ENCODE measurements at places on chromosomes 11 and 22.

GRCh38 chr11:129795089-129795488 lies 20.6 kb upstream of the TMEM45B start:
- no peak overlapping the region for H3K4me3 ChIP-seq
- H3K27ac ChIP-seq: no peak overlapping the region
- H3K4me1 ChIP-seq: no peaks in the 10 kb centered on the region
- no peaks in the 10 kb centered on the region for H3K27me3 ChIP-seq
- no peaks in the 10 kb centered on the region for H3K36me3 ChIP-seq

DNA sequence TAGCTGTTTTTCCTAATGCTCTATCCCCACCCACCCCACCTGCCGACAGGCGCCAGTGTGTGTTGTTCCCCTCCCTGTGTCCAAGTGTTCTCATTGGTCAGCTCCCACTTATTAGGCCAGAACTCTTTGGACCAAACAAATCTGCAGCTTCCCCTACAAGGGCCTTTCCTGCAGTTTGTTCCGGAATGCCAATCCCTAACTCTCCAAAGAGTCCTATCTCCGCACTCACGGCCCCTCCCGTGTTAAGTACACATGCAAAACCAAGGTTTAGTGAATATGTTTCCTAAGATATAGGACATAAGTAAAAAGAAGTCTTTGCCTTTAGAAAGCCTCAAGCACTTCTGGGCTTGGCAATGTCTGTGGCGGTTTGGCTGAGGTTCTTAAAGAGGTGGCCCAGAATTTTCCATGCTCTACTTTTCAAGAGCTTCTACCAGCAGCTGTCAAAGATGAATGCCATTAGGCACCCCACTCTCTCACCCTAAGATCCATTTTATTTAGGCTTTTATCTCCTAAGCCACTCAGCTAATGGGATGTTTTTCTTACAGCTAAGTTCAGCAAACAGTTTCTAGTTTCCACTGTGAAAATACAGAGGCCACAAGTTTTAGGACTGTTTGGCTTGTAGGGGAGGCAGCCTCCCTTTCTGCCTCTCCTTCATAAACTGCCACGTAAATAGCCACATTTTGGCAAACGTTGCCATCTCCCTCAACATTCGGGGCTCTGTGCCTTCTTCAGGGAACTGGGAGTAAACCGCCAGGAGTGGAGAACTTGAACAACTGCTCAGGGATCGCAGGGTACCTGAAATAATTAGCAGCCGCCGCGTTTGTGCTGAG lies 1.6 kb downstream of the CD59 start:
- no peaks in the 10 kb centered on the region for H3K36me3 ChIP-seq
- H3K27me3 ChIP-seq: no peaks in the 10 kb centered on the region
- DNase-seq: no peak

DNA sequence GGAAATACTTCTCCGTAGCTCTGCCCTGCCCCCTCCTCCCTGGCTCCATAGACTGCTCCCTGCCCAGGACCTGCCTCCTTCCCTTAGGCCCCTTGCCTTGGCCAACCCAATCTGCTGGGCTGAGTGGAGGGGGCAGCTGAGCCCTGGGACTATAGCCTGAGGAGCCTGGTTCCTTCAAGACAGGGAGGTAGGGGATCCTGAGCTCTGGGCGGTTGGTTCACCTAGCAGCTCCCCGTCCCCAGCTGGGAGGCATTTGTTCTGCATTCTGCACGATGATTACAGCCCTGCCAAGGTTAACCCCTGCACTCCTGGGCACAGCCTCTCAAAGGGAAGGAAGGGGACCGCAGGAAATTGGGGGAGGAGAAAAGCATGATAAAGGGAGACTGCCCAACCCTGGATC lies 3.6 kb upstream of the CDC42EP1 start:
- no peak overlapping the region for H3K27ac ChIP-seq
- no peak for DNase-seq
- H3K36me3 ChIP-seq: no peaks in the 10 kb centered on the region
- no peak overlapping the region for H3K4me3 ChIP-seq

DNA sequence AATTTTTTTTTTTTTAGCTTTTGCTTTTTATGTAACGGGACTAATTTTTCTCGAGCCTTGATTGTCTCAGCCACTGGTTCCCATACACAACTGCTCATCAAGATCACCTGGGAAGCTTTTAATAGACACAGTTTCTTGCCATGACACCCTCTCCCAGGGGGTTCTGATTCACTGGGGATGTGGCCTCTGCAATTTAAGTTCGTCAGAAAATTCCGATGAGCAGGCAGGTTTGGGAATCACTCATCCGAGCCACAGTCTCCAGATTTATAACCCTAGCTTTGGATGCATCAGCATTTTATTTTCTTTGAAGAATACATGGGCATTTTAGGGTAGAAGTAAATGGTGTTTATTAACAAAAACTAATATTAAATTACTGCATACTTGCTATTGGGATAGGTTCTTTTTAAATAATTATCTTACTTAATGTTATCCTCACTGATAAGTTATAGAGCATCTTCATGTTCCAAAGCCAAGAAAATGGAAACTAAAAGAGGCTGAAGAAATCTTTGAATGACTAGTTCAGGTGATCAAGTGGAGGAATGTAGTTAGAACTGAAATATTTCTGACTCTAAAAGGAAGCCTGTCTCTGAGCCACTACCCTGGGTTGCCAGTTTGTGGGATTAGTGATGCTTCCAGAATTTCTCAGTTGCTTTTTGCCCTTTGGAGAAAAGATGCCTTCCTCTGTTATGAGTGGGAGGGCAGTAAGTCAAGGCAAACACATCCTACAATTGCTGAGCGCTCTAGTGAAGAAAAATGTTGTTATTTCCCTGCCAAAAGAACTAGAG lies 319.0 kb downstream of the DDX10 start:
- no peaks in the 10 kb centered on the region for H3K36me3 ChIP-seq
- H3K4me1 ChIP-seq: no peaks in the 10 kb centered on the region
- no peak for DNase-seq
- H3K4me3 ChIP-seq: no peak overlapping the region
- H3K27ac ChIP-seq: no peak overlapping the region

DNA sequence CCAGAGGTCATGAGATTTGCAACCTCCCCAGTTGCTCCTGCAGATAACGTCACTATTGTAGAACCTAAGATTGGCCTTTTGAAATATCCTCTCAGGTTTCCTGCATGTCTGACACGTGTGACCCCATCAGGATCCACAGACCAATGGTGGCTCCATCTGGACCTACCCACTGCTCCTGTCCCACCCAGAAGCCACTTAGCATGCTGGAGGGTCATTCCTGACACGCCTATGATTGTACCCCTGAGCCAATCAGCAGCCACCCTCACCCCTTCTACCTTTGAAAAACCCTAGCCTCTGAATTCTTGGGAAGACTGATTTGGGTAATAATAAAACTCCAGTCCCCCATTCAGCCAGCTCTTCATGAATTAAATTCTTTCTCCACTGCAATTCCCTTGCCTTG lies 20.1 kb upstream of the NARS2 start:
- H3K4me1 ChIP-seq: no peaks in the 10 kb centered on the region
- no peaks in the 10 kb centered on the region for H3K27me3 ChIP-seq
- H3K27ac ChIP-seq: no peak overlapping the region
- no peak for DNase-seq

GRCh38 chr11:134911514-134912180 lies 499.6 kb upstream of the B3GAT1 start:
- no peak for DNase-seq
- no peak overlapping the region for H3K27ac ChIP-seq
- H3K4me1 ChIP-seq: no peaks in the 10 kb centered on the region
- no peak overlapping the region for H3K4me3 ChIP-seq
- no peaks in the 10 kb centered on the region for H3K27me3 ChIP-seq

DNA sequence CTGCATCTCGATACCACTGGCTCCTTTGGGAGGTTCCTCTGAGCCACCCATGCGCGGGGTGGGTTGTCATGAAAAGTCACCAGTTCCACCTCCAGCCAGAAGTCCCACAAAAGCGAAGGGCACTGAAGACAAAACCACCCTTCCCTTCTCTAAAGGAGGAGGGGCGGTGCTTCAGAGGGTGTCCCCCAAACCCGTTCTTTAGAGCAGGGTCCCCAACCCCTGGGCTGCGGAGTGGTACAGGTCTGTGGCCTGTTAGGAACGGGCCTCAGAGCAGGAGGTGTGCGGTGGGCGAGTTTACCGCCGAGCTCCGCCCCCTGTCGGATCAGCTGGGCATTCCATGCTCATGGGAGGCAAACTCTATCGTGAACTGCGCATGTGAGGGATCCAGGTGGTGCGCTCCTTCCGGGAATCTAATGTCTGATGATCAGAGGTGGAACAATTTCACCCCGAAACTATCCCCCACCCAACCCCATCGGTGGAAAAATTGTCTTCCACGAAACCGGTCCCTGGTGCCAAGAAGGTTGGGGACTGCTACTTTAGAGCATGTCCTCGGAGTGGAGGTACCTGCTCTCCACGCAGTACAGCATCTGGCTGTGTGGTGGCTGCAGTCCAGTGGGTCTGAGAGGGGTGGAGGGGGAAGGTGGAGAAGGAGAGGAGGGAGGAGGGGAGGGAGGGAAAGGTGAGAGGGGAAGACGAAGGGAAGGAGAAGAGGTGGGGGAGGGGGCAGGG lies 72.9 kb upstream of the SEPTIN5 start:
- H3K27me3 ChIP-seq: peaks cover 4% of the 10 kb centered on the region
- H3K4me1 ChIP-seq: no peaks in the 10 kb centered on the region
- H3K36me3 ChIP-seq: no peaks in the 10 kb centered on the region
- H3K27ac ChIP-seq: no peak overlapping the region
- DNase-seq: no peak

DNA sequence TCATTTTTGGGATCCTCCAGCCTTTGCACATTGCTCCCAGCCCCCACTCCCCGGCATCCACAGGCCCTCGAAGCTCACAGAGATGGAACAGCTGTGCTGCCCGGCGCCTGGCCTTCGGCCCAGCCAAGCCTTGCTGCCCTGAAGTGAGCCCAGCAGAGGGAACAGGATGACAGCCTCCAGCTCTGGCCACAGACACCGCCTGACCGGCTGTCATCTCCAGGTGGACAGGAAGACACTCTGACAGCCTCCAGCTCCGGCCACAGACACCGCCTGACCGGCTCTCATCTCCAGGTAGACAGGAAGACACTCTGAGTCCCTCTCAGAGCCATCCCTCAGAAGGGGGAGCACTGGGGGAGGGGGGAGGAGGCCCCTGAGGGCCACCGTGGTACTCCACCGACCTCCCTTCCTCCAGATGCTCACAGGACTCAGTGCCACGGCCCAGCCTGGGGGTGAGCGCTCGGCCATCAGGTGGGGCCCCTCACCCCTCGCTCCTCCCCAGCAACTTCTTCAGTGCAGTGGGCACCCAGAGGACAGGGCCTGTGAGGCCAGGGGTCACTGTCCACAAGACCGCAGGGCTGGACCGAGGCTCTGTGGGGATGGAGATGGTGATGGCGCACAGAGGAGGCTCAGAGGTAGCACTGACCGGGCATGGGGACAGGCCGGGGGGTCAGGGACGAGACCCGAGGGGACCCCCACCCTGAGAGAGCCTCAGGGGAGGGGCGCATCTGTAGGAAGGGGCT lies 58.6 kb downstream of the BRD1 start:
- no peaks in the 10 kb centered on the region for H3K4me1 ChIP-seq
- DNase-seq: no peak
- H3K27ac ChIP-seq: no peak overlapping the region
- H3K36me3 ChIP-seq: peaks cover 8% of the 10 kb centered on the region
- no peak overlapping the region for H3K4me3 ChIP-seq

DNA sequence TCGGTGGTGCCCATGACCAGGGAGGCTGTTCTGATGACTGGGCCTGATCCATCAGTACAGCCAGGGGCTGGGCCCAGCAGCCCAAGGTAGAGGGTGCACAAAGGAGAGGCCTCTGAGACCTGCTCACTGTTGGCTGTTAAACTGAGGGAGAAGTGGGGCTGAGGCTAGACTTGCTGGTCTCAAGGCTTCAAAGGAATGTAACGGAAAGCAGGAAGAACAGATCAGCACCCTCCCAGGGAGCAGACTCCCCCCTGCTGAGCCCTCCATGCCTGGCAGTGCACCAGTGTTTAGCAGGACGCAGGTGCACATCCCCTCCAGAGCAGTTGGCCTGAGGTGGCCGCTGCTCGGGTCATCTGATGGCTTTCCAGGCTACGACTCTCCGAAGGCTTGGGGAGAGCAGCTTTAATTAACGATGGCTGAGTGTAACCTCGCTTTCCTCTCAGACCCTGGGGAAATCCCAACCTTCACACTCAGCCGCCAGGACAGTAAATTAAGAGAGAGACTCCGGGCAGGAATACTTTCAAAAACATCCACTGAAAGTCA lies 255.7 kb upstream of the NARS2 start:
- H3K27ac ChIP-seq: no peak overlapping the region
- no peak overlapping the region for H3K4me3 ChIP-seq
- H3K4me1 ChIP-seq: no peaks in the 10 kb centered on the region
- DNase-seq: no peak
- H3K36me3 ChIP-seq: no peaks in the 10 kb centered on the region

- H3K36me3 ChIP-seq: no peaks in the 10 kb centered on the region
- no peak overlapping the region for H3K4me3 ChIP-seq
- no peak overlapping the region for H3K27ac ChIP-seq
- no peak for DNase-seq
These were observed 87.7 kb upstream of the RTL6 start for GRCh38 chr22:44585559-44586350.

DNA sequence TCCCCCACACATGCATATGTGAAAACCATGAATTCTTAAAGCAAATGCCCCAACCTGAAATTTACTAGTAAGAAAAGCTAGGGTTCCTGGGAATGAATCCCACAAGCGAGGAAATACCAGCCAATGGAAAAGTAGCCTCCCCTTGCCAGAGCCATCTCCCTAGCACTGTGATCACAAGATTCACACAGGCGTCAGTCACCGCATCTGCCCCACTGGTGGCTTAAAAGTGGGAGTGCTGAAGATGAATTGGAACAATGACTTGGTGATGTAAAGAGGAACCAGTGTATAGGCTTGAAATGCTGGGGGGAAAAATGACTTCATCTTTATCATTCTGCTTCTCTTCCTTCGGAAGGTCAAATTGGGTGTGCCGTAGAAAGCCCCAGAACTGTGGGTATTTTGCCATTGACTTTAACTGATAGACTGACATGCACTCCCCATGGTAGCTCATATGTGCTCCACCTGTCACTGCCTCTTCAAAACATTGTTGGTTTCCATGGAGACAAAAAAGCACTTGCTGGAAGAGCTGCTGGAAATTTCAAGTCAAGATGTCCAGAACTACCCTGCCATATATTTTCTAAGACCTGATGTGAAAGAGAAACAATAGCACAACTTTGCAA lies 19.2 kb upstream of the ASPHD2 start:
- no peaks in the 10 kb centered on the region for H3K36me3 ChIP-seq
- no peaks in the 10 kb centered on the region for H3K27me3 ChIP-seq
- no peaks in the 10 kb centered on the region for H3K4me1 ChIP-seq
- no peak overlapping the region for H3K27ac ChIP-seq

GRCh38 chr11:63914896-63915691 lies 1.9 kb downstream of the RCOR2 start:
- no peak overlapping the region for H3K27ac ChIP-seq
- H3K4me3 ChIP-seq: no peak overlapping the region
- no peak for DNase-seq
- no peaks in the 10 kb centered on the region for H3K36me3 ChIP-seq

DNA sequence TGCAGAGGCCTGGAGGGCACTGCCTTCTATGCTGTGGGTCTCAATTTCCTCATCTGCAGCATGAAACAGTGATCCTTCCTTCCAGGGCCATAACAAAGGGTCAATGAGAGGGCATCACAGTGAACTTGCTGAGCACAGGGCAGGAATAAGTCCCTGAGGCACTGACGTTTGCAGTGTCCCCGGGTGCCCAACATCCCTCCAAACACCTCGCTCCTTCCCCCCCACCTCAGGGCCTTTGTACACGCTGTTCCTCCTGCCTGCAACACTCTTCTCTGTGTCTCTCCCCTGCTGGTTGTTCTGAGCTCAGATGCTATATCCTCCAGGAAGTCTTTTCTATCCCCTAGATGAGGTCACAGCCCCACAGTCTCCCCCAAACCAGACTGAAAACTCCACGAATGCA lies 59.7 kb upstream of the TCF20 start:
- H3K36me3 ChIP-seq: no peaks in the 10 kb centered on the region
- H3K4me3 ChIP-seq: no peak overlapping the region
- no peaks in the 10 kb centered on the region for H3K27me3 ChIP-seq

Data from effector memory CD4-positive, alpha-beta T cell (primary cell).